ENCODE measurements at places on chromosomes 6 and 20.

- H3K4me3 ChIP-seq, result no peak overlapping the region
- no peaks in the 10 kb centered on the region for H3K4me1 ChIP-seq
- H3K27me3 ChIP-seq, result no peaks in the 10 kb centered on the region
- no peak for DNase-seq
- H3K27ac ChIP-seq, result no peak overlapping the region
Measured at GRCh38 chr20:8331740-8332412, 199.8 kb downstream of the PLCB1 start.

GRCh38 chr6:170128811-170129681 lies 161.8 kb downstream of the DLL1 start:
- no peaks in the 10 kb centered on the region for H3K36me3 ChIP-seq
- H3K27ac ChIP-seq, result no peak overlapping the region
- no peaks in the 10 kb centered on the region for H3K27me3 ChIP-seq
- DNase-seq, result no peak
- no peak overlapping the region for H3K4me3 ChIP-seq

DNA sequence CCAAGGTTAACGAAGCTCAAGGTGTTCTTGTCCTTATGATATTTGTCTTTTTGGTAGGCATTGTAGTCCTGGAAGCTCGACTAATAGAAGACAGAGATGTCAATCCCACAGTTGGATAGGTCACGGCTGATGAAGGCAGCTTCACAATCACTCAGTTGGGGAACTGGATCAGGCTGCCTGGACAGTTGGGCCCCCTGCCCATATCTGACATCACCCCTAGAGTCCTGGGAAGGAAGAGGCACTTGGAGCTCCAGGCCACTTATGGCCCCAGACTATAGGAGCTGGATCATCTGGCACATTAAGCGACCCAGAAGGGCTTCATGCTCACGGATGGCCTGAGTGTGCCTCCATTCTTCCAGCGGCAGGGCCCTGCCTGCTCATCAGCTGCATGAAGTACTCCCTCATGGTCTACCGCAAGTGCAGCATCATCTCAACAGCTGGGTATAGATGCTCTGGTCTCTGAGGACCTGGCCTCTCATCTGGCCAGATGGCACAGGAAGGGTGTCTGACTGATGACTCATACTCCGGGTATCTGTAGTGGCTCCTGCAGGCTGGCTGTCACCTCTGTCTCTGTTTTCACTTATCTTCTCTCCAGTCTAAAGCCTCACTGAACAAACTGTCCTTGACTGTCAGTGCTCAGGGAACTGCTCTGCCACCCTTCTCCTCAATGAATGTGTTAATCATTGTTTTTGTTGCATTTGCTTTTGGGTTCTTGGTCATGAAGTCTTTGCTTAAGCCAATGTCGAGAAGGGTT lies 29.2 kb upstream of the SSR1 start:
- H3K36me3 ChIP-seq, result no peaks in the 10 kb centered on the region
- no peaks in the 10 kb centered on the region for H3K4me1 ChIP-seq
- DNase-seq, result no peak
- no peak overlapping the region for H3K4me3 ChIP-seq

- H3K4me3 ChIP-seq, result no peak overlapping the region
- H3K27ac ChIP-seq, result no peak overlapping the region
- no peak for DNase-seq
- H3K4me1 ChIP-seq, result no peaks in the 10 kb centered on the region
Measured at GRCh38 chr6:76553256-76553655, 480.8 kb upstream of the IMPG1 start.

GRCh38 chr6:51542475-51542874 lies 544.9 kb downstream of the PKHD1 start:
- no peaks in the 10 kb centered on the region for H3K4me1 ChIP-seq
- no peak overlapping the region for H3K27ac ChIP-seq
- no peaks in the 10 kb centered on the region for H3K27me3 ChIP-seq
- no peak overlapping the region for H3K4me3 ChIP-seq

DNA sequence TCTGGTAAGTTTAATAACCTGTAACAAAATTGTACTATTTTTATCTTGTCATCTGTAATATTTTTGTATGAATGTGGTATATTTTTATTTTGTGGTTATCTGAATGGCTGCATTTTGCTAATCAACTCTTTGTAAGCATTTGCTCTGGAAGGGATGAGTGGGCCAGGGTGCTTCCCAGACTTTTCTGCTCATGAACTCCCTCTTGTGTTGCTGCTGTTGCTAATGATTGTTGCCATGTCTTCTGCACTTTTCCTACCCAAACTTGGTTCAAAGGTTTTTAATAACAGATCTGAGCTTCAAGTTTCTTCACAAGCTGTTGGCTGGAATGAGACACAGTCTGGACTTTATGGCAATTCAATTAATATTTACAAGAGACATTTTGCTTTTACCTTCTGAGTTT lies 1005.7 kb downstream of the HACE1 start:
- H3K4me1 ChIP-seq, result no peaks in the 10 kb centered on the region
- H3K27ac ChIP-seq, result no peak overlapping the region
- no peak overlapping the region for H3K4me3 ChIP-seq
- no peak for DNase-seq
- no peaks in the 10 kb centered on the region for H3K27me3 ChIP-seq
- H3K36me3 ChIP-seq, result no peaks in the 10 kb centered on the region

DNA sequence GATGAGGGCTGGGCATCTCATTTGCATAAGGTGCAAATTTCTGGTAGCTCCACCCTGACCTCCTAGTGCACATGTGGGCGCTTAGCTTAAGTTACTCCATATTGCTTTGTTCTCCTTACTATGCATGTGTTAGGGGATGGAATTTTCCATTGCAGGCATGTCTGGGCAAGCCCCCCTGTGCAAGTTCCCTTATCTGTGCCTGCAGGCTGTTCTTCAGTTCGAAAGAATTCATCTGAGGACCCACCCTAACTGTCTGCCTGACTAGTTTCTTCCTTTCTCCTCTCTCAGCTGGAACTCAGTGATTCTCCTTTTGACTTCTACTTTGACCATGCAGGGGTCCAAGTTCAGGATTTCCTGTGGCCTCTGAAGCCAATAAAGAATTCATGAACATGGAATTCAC lies 30.2 kb downstream of the CCDC170 start:
- no peak overlapping the region for H3K27ac ChIP-seq
- no peaks in the 10 kb centered on the region for H3K27me3 ChIP-seq
- DNase-seq, result no peak
- no peak overlapping the region for H3K4me3 ChIP-seq
- no peaks in the 10 kb centered on the region for H3K36me3 ChIP-seq
- H3K4me1 ChIP-seq, result no peaks in the 10 kb centered on the region

DNA sequence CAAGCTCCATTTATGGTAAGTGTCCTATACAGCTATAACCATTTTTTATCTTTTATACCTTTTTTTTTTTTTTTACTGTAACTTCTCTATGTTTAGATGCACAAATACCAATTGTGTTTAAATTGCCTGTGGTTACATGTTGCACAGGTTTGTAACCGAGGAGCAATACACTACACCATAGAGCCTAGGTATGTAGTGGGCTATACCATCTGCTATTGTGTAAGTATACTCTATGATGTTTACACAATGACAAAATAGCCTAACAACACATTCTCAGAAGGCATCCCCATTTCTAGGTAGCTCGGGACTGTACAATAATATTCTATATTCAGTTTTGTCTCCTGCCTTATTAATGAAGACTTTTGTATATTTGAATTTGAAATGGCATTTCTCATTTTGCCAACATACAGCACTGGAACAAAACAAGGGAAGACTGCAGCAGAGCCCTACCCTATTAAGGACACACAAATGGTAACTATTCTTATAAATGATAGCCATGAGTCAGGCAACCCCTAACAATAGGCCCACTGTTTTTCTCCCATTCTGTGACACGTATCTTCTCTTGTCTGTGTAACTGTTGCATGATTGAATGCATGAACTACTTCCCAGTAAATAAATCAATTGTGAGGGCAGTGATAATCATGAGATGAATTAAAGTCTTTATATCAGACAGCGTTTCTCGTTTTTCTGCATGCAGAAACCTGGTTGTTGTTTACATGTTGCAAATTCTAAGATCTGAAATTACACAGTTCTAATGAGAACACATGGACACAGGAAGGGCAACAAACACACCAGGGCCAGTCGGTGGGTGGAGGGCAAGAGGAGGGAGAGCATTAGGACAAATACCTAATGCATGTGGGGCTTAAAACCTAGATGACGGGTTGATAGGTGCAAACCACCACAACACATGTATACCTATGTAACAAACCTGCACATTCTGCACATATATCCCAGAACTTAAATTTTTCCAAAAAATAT lies 173.9 kb downstream of the EPM2A start:
- H3K27me3 ChIP-seq, result no peaks in the 10 kb centered on the region
- no peak overlapping the region for H3K27ac ChIP-seq
- no peak overlapping the region for H3K4me3 ChIP-seq
- no peaks in the 10 kb centered on the region for H3K4me1 ChIP-seq
- no peaks in the 10 kb centered on the region for H3K36me3 ChIP-seq

DNA sequence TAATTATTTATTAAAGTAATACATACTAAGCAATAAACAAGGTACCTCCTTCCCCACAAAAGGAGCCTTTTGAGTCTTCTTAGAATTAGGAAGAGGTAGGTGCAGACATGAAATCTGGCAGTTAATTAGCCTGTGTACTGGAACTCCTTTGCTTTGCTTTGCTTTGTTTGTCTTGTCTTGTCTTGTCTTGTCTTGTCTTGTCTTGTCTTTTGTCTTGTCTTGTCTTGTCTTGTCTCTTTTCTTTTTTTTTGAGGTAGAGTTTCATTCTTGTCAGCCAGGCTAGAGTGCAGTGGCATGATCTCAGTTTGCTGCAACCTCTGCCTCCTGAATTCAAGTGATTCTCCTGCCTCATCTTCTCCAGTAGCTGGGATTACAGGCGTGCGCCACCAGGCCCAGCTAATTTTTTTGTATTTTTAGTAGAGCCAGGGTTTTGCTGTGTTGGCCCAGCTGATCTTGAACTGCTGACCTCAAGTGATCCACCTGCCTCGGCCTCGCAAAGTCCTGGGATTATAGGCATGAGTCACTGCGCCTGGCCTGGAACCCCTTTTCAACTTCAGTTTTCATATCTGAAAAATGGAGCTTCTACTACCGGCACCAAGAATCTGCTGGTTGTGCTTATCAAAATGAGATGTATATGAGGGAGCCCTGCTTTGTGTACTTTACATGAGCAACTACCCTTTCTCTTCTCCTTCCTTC lies 301.2 kb downstream of the CDKAL1 start:
- H3K36me3 ChIP-seq, result no peaks in the 10 kb centered on the region
- peaks cover 3% of the 10 kb centered on the region for H3K4me1 ChIP-seq
- H3K27ac ChIP-seq, result no peak overlapping the region

DNA sequence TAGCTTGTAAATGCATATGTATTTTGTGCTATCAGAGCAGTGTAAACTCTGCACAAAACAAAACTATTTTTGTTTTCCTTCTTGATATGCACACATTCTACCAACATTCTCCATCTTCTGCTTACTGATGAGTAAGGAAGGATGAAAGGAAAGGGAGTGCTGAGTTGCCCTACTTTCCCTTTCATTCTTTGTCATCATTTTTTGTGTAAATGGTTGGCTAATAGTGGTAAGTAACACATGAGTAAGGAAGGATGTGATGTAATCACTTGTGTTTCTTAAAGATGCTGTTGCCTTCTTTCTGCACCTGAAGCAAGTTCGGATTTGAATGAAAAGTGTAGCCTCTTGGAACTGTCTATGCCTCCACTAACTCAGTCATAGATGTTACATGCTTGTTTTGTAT lies 4.6 kb upstream of the REV3L start:
- H3K4me1 ChIP-seq, result peaks cover 1% of the 10 kb centered on the region
- H3K36me3 ChIP-seq, result no peaks in the 10 kb centered on the region
- no peak overlapping the region for H3K27ac ChIP-seq
- H3K4me3 ChIP-seq, result no peak overlapping the region
- H3K27me3 ChIP-seq, result no peaks in the 10 kb centered on the region

DNA sequence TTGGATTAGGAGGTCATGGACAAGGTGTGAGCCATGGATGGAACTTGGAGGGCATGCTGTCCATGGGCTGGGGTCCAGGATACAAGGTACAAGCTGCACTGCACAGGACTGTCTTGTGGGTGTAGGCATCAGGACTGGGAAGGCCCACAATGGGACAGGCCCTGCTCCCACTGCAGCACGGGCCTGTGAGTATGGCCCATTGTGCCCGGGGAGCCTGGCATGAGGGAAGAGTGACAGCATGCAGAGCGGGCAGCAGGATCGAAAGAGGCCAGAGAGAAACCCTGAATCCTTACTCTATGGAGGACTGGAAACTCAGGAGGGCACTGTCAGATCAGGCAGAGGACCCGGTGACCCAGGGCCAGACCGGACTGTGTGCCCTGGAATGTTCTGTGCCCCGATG lies 211.3 kb downstream of the PREX1 start:
- H3K4me3 ChIP-seq, result no peak overlapping the region
- 0 out of 2 replicates have a peak, but pooled peaks cover 2% of the 10 kb centered on the region for H3K4me1 ChIP-seq
- no peaks in the 10 kb centered on the region for H3K36me3 ChIP-seq

- DNase-seq, result peak; percentile 57
- H3K27me3 ChIP-seq, result no peaks in the 10 kb centered on the region
- no peaks in the 10 kb centered on the region for H3K36me3 ChIP-seq
- no peak overlapping the region for H3K27ac ChIP-seq
- H3K4me3 ChIP-seq, result no peak overlapping the region
- no peaks in the 10 kb centered on the region for H3K4me1 ChIP-seq
Measured at GRCh38 chr6:89281779-89282246, 33.3 kb downstream of the GABRR2 start.

DNA sequence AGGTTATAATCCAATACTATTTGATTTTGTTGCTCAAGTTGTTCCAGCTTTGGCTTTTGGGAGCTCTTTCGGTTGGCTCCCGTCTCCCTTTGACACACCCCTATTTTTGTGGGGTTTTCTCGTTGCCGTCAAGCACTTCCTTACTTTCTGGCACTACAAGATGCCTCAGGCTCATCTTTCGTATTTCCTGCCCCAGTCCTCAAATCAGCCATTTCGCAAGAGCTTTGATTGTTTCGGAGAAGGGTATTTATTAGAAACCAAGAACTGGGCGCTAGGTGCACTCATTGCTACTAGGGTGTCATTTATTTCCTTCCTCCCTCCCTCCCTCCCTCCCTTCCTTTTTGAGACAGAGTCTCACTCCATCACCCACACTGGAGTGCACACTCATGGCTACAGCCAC lies 13.3 kb upstream of the SOX12 start:
- H3K27ac ChIP-seq, result no peak overlapping the region
- no peaks in the 10 kb centered on the region for H3K27me3 ChIP-seq
- no peak overlapping the region for H3K4me3 ChIP-seq
- peaks cover 1% of the 10 kb centered on the region for H3K4me1 ChIP-seq
- H3K36me3 ChIP-seq, result no peaks in the 10 kb centered on the region

DNA sequence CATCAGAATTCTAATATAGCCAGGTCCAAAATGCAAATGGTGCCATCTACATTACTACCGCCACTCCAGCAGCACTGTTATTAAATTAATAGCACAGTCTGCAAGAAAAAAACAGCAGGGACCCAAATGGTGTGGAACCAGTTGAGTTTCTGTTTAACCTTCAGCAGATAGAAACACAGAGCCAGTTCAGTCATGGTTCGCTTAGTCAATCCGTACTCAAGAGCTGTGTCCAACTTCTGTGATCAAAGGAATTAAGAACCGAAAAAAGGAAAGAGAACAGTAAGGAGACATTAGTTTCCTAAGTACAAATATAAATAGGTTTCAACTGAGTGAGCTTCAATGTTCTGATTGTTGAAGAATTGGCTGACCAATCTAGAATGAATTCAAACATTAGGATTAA lies 107.7 kb downstream of the TRDN start:
- H3K27ac ChIP-seq, result no peak overlapping the region
- no peak overlapping the region for H3K4me3 ChIP-seq
- peaks cover 2% of the 10 kb centered on the region for H3K36me3 ChIP-seq
- DNase-seq, result no peak
